ENCODE measurements at places on chromosomes 1 and 21.

DNA sequence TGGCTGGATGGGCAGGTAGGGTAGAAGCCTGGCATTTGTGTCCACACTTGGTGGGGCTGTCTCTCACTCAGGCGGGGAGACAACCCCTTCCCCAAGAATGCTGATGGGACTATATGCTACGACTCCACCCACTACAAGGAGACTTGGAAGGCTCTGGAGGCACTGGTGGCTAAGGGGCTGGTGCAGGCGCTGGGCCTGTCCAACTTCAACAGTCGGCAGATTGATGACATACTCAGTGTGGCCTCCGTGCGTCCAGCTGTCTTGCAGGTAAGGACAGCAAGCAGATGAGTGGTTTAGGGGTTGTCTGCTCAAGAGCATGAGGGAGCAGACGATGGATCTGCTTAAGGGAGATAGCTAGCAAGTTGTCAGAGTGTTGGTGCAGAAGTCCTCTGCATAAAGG is 15.9 kb upstream of the NASP start:
- DNase-seq = no peak

DNA sequence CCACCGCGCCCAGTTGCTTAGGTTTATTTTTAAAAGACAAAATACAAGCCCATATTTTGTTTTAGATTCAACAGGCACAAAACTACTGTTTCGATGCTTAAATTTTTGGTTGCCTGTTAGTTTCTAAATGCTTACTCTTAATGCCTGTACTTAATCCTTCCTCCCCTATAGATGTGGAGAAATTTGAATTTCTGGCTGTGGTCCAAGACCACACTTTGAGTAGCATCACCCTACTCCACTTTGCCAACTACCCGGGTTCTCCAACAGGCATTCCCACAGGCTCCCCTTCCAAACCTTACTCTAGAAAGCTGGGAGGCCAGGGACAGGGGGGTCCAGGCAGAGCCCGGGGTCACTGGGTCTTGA is 20.0 kb downstream of the LACTBL1 start:
- DNase-seq = no peak

GRCh38 chr1:54926970-54927369 is 40.0 kb upstream of the DHCR24 start:
- no peak for DNase-seq

GRCh38 chr1:118143831-118144230 is 41.2 kb downstream of the SPAG17 start:
- DNase-seq = no peak

- no peak for DNase-seq
Measured at GRCh38 chr21:41582298-41582840, 74.4 kb upstream of the TMPRSS2 start.

DNA sequence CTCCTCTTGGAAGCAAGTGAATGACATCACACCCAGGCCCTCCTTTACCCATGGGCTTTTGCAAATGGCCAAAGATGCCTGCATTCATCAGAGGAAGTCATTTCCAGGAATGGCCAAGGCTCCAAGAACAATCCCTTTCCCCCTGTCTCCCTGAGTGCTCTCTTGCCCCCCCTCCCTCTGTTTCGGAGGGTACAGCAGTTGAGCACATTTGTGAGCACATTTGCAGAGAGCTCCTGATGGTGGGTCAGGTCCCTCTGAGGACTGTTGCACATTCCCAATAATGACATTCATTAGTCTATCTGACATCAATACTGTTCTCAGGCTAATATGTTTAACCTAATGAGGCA is 113.4 kb downstream of the MATN1 start:
- no peak for DNase-seq

DNA sequence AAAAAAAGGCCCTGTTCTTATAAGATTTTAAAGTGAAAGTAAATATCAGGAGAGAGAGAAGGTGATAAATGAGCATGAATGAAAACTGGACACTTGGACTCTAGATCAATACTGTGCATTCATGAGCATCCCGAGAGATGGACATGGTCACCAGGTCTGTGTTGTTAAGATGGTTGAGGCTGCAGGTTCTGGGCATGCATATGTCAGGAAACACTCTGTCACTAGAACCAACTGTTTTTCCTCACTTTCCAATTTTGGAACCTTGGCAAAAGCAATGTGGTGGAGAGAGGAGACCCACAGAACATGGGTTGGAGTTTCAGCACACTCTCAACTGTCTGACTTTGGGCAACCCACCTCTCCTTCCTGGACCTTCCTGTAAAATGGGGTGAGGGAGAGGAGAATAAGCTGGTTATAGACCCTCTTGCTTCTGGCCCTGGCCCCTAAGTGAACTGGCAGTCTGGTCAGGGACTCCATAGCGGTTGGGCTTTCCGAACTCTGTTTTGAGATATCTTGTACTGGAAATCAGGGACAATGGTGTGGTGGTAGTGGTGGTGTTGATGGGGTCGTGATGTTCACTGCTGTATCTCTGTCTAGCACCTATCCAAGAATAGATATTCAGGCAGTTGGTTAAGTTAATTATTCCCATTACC is 4.2 kb downstream of the MAN1C1 start:
- DNase-seq = no peak

DNA sequence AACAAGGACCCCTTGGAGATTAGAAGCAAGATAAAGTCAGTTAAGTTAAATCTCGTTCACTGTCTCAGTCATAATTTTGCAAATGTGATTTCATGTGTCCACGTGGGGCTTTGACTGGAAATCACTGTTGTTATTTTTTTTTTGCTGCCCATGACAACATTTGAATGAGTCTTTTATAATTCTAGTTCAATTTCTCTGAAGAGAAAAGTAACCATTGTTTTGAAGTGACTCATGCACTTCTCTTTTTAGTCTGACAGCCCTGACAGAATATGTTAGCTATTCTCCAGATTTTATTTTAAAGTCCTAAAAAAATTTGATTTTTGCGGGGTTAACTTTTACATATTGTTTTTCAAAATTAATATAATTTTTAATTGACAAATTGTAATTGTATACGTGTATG is 30.7 kb upstream of the NLRP3 start:
- peak; percentile 51 for DNase-seq

Data from globus pallidus (tissue), 1 donor.